NCI-H1694 (cell line): ENCODE measurements at places on chromosomes 3 and 15.

- DNase-seq: no peak
Measured at GRCh38 chr3:48222616-48223513, at the start of gene CAMP. Gene CAMP (plus strand): TSS chr3:48223495. CDS start chr3:48223512, 17 bp downstream.

DNA sequence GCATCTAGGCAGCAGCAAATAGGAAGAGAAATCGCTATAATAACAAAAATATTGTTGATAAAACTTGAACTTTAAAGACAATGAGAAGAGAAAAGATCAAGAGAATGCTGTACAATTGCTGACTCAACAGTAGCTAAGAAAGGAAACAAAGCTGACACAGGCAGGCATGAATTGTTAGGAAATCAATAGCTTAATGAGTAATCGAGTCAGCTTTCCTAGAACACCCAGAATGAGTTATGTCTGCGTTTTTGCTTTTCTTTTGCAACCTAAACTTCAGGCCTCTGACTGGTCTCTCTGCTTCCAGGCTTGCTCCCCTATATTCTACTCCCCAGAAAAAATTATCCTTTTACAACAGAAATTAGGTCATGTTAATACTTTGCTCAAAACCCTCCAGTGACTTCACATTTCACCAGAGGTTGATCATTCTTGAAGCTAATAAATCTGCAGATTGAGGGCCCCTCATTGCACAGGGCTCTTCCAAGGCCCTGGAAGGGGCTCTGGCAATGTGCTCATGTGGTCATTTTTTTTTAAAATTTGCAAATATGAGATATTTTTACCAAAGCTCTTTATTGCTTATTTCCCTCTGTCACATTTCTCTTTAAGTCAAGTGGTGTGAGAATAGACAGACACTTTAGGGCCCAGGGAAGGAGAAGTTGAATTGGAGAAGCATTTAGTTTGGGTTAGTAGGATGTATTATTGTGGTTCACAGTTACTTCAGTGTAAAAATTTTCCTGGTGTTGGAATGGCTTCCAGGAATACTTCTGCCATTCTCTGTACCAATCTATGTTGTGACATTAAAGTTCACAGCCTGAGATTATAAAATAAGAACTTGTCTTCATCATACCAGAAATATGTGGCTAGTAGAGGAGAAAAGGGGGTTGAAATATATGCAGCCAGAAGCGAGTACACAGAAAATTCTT, 116.3 kb downstream of the TMCO5A start:
- no peak for DNase-seq

DNA sequence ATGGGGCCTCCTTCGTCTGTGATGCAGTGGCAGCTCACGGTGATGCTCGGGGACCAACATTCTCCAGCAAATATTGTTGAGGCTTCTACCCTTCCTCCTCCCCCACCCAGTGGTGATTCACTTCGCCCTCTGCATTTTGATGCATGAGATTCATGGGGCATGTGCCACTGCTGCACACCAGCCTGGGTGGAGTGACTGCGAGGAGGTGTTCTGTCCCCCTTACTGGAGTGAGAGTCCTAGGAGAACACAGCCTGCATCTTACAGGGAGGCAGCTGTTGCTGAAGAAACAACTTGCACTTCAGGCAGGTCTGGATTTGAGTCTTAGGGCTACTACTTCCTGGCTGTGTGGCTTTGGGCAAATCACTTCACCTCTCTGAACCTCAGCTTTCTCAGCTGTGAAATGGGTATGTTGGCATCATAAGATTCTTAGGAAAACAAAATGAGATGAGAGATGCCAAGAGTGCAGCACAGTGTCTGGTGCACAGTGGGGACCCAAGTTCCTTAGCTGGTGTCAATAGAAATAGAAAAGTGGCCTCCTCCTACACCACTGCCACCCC, 10.2 kb upstream of the SKOR1 start:
- DNase-seq: no peak

DNA sequence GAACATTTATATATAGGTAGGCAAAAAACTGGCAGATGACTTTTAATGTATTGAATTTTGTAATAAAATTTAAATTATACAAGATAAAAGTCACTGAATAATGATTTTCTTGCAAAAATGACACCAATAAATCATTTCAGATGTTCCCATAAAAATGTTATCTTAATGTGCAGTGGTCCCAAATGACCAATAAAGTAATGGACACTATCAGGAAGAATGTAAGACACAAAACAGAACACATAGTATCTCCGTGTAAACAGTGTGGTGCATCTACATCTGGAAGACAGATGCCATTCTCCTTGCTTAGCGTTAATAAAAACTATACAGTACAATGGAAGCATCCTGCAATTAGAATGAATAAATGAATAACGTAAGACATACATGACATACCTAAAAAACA, 41.5 kb downstream of the FGF7 start:
- DNase-seq: no peak

DNA sequence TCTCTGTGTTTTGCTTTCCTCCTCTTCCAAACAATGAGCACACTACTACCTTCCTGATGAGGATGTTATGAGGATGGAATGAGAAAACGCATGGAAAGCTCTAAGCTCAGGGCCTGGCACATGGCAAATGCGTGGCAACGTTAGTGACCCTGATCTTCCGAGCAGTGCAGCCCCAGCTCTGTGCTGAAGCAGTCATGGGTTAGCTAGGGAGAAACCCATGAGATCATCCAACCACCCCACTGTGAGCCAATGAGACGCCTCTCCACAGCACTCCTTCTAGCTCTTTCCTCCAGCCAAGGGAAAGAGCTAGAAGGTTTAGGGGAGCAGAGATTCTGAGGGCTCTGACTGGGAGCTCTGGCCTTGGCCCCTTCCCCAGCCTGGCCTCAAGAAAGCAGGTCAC, 4.5 kb downstream of the CPN2 start:
- no peak for DNase-seq

GRCh38 chr3:115350606-115351005, 203.5 kb upstream of the ZBTB20 start:
- DNase-seq: no peak

GRCh38 chr3:41489231-41489630, 289.9 kb downstream of the CTNNB1 start:
- DNase-seq: no peak

DNA sequence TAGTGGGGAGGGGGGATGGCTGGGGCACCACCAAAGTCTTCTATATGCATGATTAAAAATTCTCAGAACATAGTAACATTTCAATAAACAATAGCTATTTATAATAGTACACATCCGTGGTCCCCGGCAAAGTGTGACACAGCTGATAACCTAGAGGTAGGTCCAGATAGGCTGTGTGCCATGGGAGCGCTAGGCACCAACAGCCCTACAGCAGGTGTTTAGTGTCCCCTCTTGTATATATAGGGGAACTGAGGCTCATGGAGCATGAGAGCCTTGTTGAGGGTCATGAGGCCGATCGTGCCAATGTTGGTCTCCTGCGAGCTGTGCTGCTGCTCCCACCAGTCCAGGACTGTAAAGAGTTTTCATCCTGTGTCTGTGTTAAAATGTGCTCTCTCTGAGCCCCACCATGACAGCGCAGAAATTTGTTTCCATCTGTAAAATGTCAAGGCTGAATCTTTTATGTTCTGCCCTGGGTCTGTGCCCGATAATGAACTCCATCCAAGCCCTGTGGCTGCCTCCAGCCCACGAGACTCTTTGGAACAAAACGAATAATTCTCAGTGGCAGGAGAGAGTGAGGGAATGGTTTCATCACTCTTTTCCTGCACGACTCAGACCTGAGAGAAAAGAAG, 14.5 kb downstream of the TMEM158 start:
- DNase-seq: no peak
